ENCODE measurements at places on chromosomes 3 and 15. TPM values are rescaled to one million over a fixed set of nuclear protein-coding genes. Genes with fewer than 3 reads are reported as not detected.
A peak's percentile ranks its signal among the peaks of the same experiment; 100 is the strongest.

DNA sequence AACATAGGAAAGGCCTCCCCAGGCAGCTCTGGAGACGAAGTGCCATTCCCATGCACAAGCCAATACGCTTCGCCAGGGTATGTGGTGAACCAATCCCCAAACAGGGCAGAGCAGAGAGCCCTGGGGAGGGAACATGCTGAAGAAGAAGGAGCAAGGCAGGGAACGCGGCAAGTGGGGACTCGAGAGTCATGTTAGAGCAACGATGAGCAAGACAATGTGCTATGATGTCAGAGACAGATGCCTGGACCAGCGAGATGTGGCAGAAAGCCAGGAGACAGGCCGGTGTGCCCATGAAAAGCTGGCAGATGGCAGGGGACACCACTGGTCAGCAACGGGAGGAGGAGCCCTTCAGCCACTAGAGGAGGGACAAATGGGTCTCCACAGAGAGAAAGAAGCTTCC, 39.6 kb downstream of the NIPA2 start:
- no peak overlapping the region for H3K4me3 ChIP-seq
- peak; percentile 58 for DNase-seq
- H3K4me1 ChIP-seq, result no peaks in the 10 kb centered on the region
- no peak overlapping the region for H3K27ac ChIP-seq

GRCh38 chr3:58062472-58062871, 54.2 kb downstream of the FLNB start:
- H3K4me1 ChIP-seq, result peaks cover 43% of the 10 kb centered on the region
- H3K36me3 ChIP-seq, result no peaks in the 10 kb centered on the region
- H3K27ac ChIP-seq, result no peak overlapping the region
- H3K4me3 ChIP-seq, result no peak overlapping the region
- DNase-seq, result peak; percentile 5
- H3K27me3 ChIP-seq, result no peaks in the 10 kb centered on the region

Gene CD200R1L
- not detected for total RNA-seq

DNA sequence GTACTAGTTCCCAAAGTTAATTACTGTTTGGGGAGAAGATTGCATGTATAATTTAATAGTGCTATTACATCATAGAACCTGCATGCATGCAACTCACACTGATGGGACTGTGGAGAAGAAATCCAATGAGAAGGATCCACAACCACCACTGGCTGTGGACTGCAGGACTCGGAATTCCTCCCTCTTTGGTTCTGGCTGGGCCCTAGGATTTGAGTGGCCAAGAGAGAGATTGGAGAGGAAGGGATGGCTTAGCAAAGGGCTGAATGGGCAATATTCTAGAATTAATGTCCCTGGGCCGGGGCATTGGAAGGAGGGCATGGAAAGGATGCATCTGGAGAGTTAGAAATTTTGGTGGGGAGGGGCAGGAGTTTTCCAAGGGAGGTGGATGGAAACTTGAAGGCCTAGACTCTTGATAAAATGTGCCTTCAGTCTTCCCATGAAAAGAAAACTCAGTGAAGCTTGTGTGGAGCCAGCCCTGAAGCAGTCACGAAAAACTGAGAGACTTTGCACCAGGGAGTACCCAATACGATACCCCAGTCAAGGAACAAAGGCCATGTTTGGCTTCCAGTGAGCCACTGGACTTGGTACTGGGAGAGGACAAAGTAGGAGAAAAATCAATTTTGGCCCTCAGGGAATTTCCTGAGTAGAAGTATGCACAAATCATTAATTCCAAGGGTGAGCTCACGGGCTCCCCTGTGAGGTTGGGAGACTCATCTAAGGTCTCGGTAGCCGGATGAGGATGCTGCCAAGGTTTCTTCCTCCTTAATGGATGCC, 31.4 kb upstream of the TPM1 start:
- H3K4me1 ChIP-seq, result peaks cover 4% of the 10 kb centered on the region
- no peak overlapping the region for H3K4me3 ChIP-seq
- H3K27ac ChIP-seq, result no peak overlapping the region
- no peak for DNase-seq

Gene ARGFX
- not detected for total RNA-seq

DNA sequence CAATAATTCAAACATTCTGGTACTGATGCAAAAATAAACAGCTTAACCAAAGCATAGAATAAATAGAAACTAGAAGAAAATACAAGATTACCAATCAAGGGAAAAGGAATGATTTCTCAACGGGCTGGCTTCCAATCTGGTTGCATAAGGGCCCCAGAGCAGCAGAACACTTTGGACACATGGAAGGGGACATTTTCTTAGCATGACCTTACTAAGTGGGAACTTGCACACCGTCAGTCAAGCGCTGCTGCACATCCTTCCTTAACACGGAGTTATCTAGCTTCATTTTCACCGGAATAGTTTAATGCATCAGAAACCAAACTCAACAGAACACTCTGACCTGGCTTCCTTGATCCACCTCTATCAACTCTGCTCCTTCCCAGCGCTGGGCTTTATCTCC, 388.5 kb downstream of the VPS13C start:
- H3K36me3 ChIP-seq, result no peaks in the 10 kb centered on the region
- H3K27ac ChIP-seq, result no peak overlapping the region
- H3K4me1 ChIP-seq, result no peaks in the 10 kb centered on the region

- H3K27me3 ChIP-seq, result no peaks in the 10 kb centered on the region
- H3K36me3 ChIP-seq, result no peaks in the 10 kb centered on the region
- peaks cover 60% of the 10 kb centered on the region for H3K4me1 ChIP-seq
- no peak overlapping the region for H3K4me3 ChIP-seq
These were observed 162.0 kb downstream of the KLF13 start for GRCh38 chr15:31488437-31489204.

Gene MKRN3
- total RNA-seq, result 1.2 TPM

Gene FRMD4B
- 74.6 TPM for total RNA-seq

DNA sequence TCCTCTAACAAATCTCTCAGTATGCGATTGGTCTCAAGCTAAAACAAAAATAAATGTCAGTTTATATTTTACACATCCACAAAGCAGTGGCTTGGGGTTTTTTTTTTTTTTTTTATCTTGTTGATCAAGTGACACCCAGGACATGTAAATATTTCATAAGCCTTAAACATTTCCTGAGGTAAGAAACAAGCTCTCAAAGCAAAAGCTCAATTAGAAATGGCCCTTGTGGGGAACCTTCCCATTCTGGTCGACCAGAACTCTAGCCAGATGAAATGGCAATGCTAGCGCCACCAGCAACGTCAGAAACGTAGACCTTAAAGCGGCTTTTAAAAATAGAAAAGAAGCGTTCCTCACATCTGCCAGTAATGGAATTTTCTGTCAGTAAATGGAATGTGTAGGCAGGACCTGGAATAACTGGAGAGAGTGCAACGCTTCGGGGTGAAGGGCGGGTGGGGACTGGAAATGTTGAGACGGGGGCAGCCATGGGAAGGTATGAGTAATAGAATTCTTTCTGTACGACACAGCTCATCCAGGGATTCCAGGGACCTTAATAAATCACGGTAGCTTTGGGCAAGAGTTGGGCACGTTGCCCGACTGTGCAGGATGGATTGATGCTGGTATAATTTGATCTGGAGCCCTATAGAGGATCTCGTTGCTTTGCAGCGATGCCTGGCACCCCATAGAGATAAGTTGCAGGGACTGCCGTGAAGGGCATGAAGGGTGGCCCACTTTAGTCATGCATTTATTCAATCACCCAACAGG, 44.4 kb downstream of the BTD start:
- DNase-seq, result peak; percentile 82
- H3K27me3 ChIP-seq, result no peaks in the 10 kb centered on the region
- no peak overlapping the region for H3K4me3 ChIP-seq
- peaks cover 4% of the 10 kb centered on the region for H3K36me3 ChIP-seq

Gene GOLGA6B
- not detected for total RNA-seq

Gene ISL2
- not detected for total RNA-seq

GRCh38 chr3:23489300-23490158, 286.4 kb downstream of the UBE2E2 start:
- no peaks in the 10 kb centered on the region for H3K36me3 ChIP-seq
- H3K4me3 ChIP-seq, result no peak overlapping the region
- H3K27me3 ChIP-seq, result no peaks in the 10 kb centered on the region
- no peak overlapping the region for H3K27ac ChIP-seq
- DNase-seq, result no peak

GRCh38 chr15:101054991-101055390, 135.8 kb downstream of the LRRK1 start:
- peaks cover 92% of the 10 kb centered on the region for H3K36me3 ChIP-seq
- H3K27me3 ChIP-seq, result no peaks in the 10 kb centered on the region
- H3K27ac ChIP-seq, result no peak overlapping the region
- no peaks in the 10 kb centered on the region for H3K4me1 ChIP-seq
- peak; percentile 49 for DNase-seq
- H3K4me3 ChIP-seq, result no peak overlapping the region

- H3K4me1 ChIP-seq, result peaks cover 41% of the 10 kb centered on the region
- no peak for DNase-seq
- no peaks in the 10 kb centered on the region for H3K36me3 ChIP-seq
- no peaks in the 10 kb centered on the region for H3K27me3 ChIP-seq
- H3K4me3 ChIP-seq, result no peak overlapping the region
- no peak overlapping the region for H3K27ac ChIP-seq
These were observed 2.1 kb upstream of the RHOV start for GRCh38 chr15:40875991-40876730.

DNA sequence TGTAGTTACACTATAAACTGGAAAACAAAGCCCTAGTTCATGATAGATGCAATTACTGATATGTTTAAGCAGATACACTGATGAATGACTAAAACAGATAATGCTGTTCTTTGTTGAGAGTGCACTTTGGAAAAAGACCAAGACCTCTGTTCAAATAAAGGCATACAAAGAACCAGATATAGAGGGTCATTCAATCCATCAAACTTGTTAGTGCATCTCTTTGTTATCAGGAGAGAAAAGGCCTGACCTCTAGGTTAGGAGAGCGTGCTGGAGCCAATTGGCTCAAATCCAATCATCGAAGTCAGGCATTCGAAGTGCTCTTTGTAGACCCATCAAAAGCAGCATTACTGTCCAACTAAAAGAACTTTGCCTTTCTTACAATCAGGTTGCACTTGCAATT, 124.2 kb downstream of the TFG start:
- H3K4me3 ChIP-seq, result no peak overlapping the region
- H3K27me3 ChIP-seq, result no peaks in the 10 kb centered on the region
- DNase-seq, result no peak
- H3K4me1 ChIP-seq, result no peaks in the 10 kb centered on the region
- no peak overlapping the region for H3K27ac ChIP-seq

Gene FEZF2
- not detected for total RNA-seq

DNA sequence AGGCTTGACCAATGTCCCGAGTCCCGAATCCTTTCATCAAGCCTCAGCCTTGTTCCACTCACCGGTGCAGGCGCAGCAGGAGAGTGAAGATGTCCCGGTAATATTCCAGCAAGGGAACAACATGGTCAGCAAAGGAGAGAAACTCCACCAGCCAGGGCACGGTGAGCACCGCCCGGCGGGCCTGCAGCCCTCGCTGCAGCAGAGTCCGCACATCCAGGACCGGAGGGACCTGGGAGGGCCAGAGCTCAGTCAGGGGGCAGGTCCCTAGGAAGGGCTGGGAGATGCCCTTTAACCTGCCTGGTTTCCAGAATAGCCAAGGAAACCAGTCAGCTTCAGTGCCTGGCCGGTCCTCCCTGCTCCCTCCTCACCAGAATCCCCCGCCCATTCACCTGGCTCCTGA, 6.4 kb downstream of the CDAN1 start:
- H3K4me1 ChIP-seq, result peaks cover 2% of the 10 kb centered on the region
- no peak overlapping the region for H3K27ac ChIP-seq

- no peaks in the 10 kb centered on the region for H3K27me3 ChIP-seq
- H3K27ac ChIP-seq, result no peak overlapping the region
- H3K4me3 ChIP-seq, result no peak overlapping the region
- H3K36me3 ChIP-seq, result no peaks in the 10 kb centered on the region
- no peak for DNase-seq
These were observed 187.0 kb upstream of the ROBO1 start for GRCh38 chr3:79954756-79955155.

DNA sequence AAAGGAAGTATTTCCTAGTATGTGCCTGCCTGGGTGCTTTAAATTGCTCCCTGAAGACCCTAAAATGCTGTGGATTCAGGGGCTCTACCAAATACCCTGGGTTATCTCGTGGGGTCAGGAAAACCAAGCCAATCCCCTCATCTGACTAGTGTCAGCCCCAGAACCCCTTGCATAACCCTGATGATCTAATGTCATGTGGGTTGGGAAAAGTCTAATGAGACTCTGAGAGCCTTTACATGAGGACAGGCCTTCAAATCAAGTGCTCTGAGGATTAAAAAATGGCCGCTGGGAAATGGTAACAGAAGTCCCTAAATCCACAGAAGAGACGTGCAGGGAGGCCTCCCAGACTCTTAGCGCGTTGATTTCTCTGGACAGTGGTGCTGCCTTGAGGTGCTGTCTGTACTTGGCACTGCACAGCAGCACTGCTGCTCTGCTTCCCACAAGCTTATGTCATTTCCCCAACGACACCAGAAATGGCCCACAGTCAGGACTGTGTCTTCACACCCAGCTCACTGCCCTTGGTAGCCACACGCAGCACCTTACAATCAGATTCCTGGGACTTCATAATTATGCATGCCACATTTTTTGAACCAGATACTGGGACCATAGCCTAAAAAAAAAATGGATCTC, 16.6 kb downstream of the EIF4E3 start:
- no peak overlapping the region for H3K27ac ChIP-seq
- H3K4me3 ChIP-seq, result no peak overlapping the region
- H3K36me3 ChIP-seq, result peaks cover 9% of the 10 kb centered on the region
- DNase-seq, result no peak

DNA sequence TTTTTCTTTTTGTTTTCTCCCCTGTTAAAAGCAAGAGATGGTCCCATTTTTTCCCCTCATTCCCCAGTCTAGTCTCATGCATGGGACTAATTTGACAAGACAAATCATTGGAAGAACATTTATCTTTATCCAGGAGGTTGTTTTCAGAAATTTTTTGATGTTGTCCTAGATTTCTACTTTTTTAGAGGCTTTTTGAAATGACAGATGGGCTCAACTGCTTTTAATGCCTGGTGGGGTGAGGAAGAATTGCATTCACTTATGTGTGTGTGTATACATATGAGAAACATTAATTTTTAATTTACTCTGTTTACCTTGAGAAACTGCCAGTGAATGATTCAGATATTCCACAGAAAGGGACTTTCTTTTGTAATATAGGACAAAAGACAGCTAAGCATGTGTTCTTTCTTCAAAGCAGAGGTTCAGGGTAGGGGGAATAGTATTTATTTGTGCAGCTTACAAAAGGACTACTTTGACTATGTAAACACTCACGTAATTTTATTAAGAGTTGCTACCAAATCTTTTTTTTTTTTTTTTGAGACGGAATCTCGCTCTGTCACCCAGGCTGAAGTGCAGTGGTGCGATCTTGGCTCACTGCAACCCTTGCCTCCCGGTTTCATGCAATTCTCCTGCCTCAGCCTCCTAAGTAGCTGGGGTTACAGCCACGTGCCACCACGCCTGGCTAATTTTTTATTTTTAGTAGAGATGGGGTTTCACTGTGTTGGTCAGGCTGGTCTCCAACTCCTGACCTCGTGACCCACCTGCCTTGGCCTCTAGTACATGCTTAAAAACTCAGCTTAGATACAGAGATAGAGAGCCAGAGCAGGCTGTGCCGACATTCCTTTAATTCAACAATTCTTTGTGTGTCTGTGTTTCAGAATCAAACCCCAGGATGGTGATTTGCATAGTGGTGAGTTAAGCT, 130.1 kb upstream of the RARB start:
- H3K4me1 ChIP-seq, result no peaks in the 10 kb centered on the region
- H3K4me3 ChIP-seq, result no peak overlapping the region
- no peak for DNase-seq
- no peaks in the 10 kb centered on the region for H3K27me3 ChIP-seq
- H3K36me3 ChIP-seq, result no peaks in the 10 kb centered on the region
- no peak overlapping the region for H3K27ac ChIP-seq

Gene ATP10A
- total RNA-seq, result 5.0 TPM

Gene C3orf85
- not detected for total RNA-seq

Gene CPNE9
- 0.86 TPM for total RNA-seq
